ENCODE measurements at places on chromosomes 16 and 17.
A peak's percentile ranks its signal among the peaks of the same experiment; 100 is the strongest.

- DNase-seq, result no peak
Observed at GRCh38 chr17:56793531-56793930, 40.2 kb downstream of the C17orf67 start.

- DNase-seq, result no peak
Observed at GRCh38 chr17:5870231-5870953, 199.8 kb upstream of the WSCD1 start.

- peak; percentile 27 for DNase-seq
Observed at GRCh38 chr17:67369676-67370075, 3.3 kb upstream of the PSMD12 start.

DNA sequence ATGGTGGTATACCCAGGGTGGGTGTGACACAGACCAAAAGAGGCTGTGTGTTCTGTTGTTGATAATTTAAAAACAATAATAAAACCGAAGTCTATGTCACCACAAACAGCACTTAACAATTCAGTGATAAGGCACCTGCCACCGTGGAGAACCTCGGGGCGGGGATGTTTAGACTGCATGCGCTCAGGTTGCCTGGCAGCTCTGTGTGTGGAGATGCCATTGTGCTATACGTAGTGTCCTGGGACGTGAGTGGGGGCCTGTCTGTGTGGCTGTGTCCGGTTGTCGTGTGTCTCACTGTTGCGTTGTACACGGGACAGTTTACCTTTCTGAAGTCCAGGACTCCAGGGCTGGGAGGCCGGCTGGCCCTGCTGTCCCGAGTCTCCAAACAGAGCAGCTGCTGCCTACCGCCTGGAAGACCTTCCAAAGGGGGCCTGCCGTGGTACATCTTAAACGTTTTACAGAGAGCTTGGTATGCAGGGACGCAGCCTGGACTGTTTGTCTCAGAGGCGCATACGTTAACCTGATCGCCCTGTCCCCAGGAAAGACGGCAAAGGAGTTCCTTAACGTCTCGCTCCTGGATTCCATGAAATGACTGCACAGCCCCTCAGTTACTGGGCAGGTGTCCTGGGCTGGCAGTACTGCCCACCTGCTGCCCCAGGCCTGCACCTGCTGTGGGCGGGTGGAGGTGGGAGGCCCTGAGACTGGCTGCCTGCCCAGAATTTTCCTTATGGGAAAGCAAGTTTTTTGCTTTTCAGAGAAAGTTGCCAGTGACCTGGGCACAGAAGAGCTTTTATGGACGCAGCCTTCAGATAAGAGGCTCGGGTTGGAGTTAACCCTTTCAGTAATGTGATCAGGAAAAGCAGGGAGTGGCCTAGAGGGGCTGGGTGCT is 19.0 kb downstream of the SPIRE2 start:
- DNase-seq, result no peak

DNA sequence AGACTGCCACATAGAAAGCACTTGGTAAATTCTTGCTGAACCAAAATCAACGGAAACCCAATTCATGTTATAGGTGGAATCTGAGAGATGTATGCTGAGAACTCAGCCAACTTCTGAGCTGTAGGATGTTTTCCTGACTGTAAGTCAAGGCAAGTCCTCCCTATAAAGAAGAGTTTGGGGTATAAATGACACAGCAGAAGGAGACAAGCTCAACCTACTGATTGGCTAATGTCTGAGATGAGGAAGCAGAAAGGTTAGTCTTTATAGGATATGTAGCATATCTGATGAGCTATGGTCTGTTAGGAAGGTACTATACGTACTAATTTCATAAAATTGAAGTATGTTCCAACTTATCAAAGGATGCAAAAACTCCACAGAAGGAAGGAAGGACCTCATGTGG is 99.5 kb downstream of the XYLT1 start:
- no peak for DNase-seq

DNA sequence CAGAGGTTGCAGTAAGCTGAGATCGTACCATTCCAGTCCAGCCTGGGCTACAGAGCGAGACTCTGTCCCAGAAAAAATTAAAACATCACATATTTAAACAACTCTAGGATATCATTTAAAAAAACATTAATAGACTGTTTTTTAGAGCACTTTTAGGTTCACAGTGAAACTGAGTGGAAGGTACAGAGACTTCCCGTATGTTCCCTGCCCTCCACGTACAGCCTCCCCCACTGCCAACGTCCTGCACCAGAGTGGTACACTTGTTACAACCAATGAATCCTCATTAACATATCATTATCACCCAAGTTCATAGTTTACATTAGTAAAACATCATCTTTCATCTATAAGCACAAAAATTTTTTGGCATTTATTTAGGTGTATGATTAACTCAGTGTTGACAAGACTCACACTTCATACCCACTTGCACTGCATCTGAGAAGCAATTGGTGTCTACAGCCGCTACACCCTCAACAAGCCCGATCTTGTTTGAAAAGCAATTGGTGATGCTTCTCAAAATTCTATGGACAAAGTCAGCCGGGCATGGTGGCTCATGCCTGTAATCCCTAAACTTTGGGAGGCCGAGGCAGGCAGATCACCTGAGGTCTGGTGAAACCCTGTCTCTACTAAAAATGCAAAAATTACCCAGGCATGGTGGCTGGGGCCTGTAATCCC is 39.9 kb upstream of the STH start:
- DNase-seq, result no peak

- no peak for DNase-seq
Observed at GRCh38 chr17:29575511-29576213, 7.2 kb downstream of the TP53I13 start.

DNA sequence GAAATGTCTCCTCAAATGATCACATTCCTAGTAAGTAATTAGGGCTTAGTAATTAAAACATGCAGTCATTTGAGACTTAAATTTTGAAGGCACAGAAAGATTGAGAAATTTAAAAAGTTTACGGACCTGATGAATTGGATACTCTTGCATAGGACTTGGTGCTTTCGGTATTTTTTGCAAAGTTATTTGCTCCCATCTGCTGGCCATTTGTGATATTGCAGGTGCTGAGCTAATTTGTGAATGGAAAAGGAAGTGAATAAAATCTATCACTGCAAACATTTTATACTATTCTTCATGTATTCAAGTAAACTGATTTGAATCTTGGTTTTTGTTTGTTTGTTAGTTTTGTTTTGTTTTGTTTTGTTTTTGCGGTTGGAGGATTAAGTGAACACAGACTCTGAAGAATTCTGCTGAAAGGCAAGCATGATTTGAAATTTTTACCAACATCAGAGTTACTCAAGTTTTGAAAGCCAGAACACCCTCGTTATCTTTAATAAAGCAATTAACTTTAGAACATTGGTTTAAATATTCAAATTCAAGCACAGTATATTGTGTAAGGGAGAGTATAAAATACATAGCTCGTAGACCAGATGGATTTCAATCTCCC is 689.5 kb upstream of the RBFOX1 start:
- peak; percentile 78 for DNase-seq

- DNase-seq, result no peak
Observed at GRCh38 chr16:81586977-81587625, 142.5 kb downstream of the CMIP start.

GRCh38 chr17:41638941-41639340 is 14.6 kb upstream of the KRT17 start:
- no peak for DNase-seq

All from KBM-7 (cell line).